ENCODE measurements at places on chromosomes 7 and 10.
A peak's percentile ranks its signal among the peaks of the same experiment; 100 is the strongest.

DNA sequence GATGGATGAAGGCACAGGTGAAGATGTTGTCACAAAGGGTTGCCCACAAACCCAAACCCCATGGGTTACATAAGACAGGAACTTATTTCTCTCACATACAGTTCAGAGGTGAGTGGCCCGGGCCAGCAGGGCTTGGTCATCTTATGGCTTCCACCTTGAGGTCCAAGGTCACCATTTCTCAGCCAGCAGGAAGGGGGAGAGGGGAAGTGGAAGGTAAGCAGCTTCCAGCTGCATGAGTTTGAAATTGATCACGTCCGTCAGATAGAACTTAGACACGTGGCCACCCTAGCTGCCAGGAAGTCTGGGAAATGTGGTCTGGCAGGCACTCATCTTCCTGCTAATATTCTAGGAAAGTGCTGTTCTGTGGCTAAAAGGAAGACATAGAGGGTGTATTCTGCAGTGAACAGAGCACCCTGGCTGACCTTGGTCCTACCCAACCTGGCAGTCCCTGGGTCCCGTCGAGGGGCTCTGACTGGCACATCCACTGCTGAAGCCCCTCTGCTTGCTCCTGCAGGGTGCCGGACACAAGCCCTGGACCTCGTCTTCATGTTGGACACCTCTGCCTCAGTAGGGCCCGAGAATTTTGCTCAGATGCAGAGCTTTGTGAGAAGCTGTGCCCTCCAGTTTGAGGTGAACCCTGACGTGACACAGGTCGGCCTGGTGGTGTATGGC is 49.5 kb downstream of the VWA2 start:
- DNase-seq = no peak

DNA sequence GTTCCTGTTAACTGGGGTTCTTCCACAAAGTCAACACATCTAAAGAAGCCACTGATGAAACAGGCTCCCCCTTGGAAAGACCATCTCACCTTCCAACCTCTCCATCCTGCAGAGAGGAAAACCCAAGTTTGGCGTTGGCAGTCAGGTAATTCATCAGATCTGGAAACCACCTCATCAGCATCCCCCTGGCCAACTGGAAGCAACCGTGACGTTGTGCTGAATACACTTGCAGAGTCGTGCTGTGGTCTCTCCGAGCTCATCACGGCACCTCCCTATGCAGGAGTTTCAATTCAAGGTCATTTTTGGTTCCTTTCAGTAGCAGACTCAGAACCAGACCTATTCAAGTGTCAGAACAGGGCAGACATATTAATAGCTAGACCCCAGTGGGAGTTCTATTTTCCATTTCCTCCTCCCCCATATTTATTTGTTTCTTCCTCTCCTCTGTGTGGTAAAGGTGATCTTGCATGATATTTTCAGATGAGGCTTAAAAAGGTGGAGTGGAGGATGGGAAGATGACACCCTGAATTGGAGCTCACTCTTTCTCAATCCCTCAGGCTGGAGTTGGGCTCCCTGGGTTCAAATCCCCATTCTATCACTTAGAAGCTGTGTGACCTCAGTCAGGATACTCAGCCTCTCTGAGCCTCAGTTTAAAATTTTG is 149.1 kb upstream of the ADO start:
- DNase-seq = no peak

- DNase-seq = no peak
These were observed 47.4 kb upstream of the FAM180A start for GRCh38 chr7:135795846-135796570.

DNA sequence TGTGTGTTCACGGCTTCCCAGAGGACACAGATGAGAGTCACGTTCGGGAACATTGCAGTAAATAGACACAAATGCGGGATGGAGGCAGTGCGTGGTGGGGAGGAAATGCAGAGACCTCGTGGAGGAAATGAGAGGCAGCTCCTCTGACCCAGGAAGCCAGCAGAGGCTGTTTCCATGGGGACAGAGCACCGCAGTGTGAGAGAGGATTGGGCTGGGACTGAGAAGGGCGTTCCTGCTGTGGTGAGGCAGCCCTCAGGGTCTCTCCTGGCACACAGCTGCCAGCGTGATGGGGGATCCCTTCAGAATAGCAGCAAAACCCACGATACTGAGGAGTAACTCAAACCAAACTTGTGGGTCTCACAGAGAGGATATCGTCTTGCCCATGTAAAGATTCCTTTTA is 21.7 kb upstream of the BHLHA15 start:
- no peak for DNase-seq

GRCh38 chr7:85070967-85071628 is 115.8 kb downstream of the SEMA3D start:
- DNase-seq = no peak

- no peak for DNase-seq
These were observed 26.3 kb downstream of the GAD2 start for GRCh38 chr10:26242706-26243350.

GRCh38 chr10:78997635-78998618 is 70.8 kb upstream of the ZMIZ1 start:
- DNase-seq = no peak

DNA sequence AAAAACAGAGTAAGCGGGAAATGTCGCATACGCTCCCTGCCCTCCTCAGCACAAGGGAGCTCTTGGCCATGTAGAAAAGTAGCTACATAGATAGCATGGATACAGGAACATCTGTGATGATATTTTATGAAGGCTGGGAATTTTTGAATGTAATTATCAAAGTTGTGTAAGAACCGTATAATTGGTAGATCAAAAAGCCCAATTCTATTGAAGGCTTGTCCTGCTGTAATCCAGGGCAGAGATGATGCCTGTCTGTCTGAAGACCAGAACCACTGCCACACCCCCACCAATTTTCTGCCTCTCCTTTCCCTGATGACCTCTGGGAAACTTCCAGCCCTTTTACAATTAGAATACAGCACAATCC is 51.4 kb downstream of the ZRANB1 start:
- DNase-seq = no peak

GRCh38 chr7:110179037-110179436 is 911.9 kb upstream of the LRRN3 start:
- no peak for DNase-seq

DNA sequence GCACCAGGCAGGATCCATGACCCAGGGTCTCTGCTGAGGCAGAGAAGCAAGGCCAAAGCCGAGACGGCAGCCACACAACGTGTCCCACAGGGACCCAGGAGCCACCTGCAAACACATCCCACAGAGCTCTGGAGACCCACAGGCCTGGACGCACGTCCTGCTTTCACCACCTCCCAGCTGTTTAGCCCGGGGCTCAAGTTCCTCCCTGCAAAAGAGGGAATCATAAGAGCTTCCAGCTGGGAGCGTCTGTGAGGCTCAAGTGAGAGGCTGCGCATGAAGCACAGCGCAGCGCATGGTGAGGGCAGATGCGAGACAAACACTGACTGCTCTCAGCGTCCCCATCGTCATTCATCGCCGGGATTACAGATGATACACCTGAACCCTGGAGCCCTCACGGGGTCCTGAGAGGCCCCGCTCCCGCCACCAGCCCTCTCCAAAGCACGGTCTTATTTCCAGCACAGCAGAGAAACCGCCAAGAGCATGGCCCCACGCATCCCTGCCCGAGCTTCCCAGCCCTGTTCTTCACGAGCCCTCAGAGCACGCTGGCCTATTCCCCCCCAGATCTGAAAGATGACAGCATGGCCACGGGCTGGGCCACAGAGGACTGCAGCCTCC is 88.7 kb downstream of the MAD1L1 start:
- DNase-seq = no peak

- no peak for DNase-seq
These were observed 21.7 kb upstream of the BTBD16 start for GRCh38 chr10:122249303-122249850.

DNA sequence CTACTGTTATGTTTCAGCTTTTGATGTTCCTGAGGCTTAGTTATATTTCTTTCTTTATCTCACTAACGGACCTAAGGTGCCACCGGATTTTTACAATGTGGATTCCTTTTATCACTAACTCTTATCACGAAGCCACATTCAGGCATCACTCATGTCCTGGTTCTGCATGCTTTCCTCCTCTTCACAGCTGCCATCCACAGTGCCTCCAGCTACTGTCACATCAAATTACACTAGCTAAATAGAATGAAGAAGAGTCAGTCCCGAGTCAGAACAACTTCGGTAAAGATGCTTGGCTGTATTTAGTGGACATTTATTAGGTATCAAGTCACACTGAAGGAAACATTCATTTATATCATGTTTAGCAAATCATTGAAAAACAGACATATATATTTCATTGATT is 153.2 kb downstream of the NEBL start:
- DNase-seq = no peak

DNA sequence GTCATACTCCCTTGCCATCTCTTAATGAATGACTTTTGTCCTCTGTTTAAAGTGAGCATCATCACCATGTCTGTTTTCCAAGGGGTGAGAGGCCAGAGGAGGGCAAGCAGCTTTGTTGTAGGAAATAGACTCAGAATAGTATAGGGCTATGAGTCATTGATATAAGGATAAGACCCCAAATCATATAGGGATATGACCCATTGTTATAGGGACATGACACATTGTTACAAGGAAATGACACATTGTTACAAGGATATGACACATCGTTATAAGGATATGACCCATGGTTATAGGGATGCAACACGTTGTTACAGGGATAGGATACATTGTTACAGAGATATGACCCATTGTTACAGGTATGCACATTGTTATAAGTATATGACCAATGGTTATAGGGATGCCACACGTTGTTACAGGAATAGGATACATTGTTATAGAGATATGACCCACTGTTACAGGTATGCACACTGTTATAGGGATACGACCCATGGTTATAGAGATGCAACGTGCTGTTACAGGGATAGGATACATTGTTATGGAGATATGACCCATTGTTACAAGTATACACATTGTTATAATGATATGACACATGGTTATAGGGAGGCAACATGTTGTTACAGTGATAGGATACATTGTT is 311.1 kb upstream of the ADARB2 start:
- DNase-seq = no peak

DNA sequence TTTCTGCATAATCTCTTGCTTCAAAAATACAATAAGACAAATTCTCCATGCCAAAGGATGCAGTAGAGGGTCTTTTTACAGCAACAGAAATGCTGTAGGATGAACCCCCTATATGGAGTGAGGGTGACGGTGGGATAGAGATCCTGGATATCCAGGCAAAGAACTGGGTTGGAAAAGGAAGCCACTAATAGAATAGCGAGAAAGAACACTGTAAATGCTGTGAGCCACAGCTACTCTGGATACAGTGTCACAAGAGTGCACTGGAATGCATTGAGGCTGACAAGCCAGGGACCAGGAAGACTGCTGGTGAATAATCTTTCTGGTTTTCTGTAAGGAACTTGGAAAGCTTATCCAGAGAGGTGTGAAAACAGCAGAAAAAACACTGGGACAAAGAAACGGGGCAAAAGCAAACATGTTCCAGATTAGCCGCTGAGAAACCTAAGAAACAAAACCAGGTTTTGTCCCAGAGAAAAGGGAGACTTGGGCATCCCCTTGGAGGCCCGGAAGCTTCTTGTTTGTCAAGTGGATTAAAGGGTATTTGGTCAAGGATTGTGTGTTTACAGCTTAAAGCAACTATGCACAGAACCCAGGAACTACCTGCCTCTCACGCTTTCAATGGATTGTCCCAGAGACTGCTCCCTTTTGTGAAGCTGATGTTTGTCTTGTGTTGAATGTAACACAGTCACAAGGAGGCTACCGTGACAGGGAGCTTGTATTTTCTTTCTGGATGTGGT is 6.2 kb upstream of the MSMB start:
- no peak for DNase-seq

- no peak for DNase-seq
These were observed 870.5 kb downstream of the LRMDA start for GRCh38 chr10:76301950-76302349.

DNA sequence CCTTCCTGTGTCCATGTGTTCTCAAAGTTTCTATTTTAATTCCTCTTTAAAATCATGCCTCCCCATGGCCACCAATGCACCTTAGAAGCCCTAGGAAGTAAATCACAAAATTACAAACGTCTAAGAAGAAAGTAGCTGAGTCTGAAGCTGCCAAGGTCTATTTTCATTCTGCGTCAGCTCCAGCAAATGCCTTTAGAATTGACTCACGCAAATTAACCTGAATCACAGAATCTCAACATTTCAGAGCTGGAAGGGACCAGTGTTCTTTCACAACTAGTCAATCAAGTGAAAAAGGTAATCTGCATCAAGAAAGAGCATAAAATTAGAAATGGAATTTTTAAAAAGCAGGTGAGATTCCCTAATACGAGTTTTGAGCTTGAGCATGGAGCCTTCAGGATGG is 1017.6 kb downstream of the SORCS3 start:
- no peak for DNase-seq

GRCh38 chr10:60314069-60314940 is 75.4 kb downstream of the ANK3 start:
- no peak for DNase-seq

GRCh38 chr7:38374507-38374906 is 101.1 kb upstream of the TARP start:
- DNase-seq = peak; percentile 41

DNA sequence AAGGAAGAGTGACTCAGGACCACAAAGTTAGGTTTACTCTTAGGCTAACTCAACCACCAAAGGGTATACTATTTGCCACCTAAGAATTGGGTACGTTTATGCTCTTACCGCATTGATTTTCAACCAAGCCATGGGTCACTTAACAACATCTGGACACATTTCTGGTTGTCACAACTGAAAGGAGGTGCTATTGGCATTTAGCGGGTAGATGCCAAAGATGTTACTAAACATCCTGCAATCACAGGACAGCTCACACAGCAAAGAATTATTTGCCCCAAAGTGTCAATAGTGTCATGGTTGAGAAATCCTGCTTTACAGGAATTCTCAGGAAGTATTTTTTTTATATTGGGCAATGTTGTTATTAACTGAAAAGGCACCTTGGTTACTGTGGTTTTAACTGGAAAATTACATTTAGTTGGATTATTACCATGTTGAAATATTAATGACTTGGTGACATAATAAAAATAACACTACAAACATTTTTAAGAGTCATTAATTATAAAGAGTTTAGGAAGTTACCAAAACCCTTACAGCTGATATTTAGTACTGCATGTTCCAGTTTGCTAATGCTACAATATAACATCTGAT is 185.0 kb upstream of the TMEM196 start:
- no peak for DNase-seq

DNA sequence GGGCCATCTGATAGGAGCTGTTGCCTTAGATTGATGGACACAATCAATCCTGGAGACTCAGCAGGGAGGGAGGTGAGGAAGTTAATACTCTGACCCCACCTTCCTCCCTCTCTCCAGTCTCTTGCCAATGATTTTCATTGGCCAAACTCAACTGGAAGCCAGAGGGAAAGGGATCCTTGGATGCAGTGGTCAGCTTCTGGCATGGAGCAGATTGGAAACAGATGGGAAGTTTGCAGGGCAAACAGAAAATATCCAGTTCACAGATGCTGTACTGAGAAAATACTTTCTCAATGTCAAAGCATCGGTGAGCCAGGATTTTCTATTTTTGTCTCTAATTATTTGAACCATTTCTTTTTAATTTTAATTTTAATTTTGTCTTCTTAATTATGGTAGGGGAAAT is 170.8 kb downstream of the BBS9 start:
- no peak for DNase-seq

DNA sequence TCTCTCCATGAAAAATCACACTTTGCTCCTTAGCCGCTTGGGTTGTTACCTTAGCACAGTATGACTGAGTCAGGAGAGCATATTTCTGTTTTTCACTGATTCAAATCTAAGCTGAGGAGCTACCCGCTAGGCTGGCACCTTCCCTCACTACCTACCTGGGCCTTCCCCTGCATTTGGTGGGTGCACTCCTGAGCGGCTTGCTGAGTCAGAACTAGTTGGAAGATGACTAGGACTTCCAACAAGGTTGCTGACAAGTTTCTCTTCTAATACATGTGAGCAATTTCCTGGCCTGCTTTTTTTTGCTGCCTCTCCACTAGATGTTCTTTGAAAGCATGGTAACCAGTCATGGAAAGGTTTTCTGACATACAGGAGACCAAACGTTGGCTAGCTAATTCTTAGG is 43.8 kb upstream of the SEC61G start:
- no peak for DNase-seq
